ENCODE measurements at places on chromosomes 13 and 19. TPM values are rescaled to one million over a fixed set of nuclear protein-coding genes. Genes with fewer than 3 reads are reported as not detected.

GRCh38 chr13:71454509-71454908 is 412.5 kb downstream of the DACH1 start:
- DNase-seq = no peak

- DNase-seq = no peak
These were observed 62.5 kb upstream of the MEDAG start for GRCh38 chr13:30843548-30843947.

DNA sequence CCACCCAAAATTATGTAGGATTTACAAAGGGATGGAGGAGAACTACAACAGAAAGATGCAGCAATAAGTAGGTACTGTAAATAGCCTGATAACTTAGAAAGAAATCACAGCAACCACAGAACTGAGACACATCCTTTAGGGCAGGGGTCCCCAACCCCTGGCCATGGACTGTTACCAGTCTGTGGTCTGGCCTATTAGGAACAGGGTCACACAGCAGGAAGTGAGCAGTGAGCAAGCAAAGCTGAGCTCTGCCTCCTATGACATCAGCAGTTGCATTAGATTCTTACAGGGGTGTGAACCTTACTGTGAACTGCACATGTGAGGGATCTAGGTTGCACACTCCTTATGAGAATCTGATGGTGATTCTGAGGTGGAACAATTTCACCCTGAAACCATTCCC is 997.6 kb downstream of the DIAPH3 start:
- no peak for DNase-seq

GRCh38 chr13:19772306-19772705 is 10.4 kb downstream of the PSPC1 start:
- no peak for DNase-seq

DNA sequence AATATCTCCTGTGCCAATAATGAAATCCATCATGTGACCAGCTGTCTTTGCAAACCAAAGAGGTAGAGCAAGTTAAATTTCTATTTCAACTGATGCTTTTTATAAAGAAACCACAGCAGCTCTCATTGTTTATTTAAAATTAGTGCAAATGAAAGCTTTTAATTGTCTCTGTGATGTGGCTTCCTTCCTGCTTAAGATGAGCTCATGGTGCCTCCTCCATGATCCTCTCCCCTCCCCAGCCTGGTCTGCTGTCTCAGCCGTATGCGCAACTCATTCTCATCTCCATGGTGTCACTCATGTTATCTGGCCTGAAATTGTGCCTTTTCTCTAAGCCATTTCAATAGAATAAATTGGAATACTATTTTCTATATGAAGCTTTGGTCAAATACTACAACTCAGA is 270.6 kb downstream of the FGF14 start:
- no peak for DNase-seq

DNA sequence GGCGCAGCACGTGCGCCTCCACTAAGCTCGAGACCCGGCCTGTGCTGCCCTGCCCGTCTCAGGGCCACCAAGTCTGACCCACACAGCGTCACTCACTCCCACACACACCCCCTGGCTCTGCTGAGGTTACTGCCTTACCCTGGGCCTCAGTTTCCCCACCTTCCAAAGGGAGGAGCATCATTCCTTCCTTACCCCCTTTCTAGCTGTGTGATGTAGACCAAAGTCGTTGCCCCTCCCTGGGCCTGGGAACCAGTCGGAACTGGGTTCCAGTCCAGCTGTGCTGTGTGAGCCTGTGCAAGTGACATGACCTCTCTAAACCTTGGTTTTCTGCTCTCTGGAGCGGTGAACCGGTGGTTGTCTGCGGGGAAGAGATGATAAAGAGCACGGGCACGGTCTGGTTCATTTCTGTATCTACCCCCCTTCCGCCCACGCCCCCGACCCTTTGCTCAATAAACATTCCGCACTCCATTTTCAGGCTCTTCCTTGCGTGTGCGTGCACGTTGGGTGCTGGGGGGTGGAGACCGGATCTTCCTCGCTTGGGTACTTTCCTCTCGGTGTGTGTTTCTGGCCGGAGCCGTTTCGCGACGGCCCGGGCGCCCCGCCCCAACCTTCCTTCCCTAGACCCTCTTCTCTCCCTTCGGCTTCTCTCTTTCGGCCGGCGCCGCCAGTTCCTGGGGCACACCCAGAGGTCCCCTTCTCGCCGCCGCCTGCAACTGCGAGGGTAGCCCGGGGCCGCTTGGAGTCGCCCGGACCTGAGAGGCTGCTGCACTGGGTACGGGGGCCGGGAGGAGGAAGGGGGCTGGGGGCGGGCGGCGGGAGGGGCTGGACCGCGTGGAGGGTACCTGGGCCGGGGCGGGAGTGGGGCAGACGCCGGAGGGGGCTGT is at the start of gene ZNF581:
TSS of gene ZNF581 (plus strand) at position 647 of the 884 bp plus-strand sequence. CDS start 923 bp downstream, outside the sequence.
- DNase-seq = peak; percentile 85

- peak; percentile 14 for DNase-seq
These were observed 315 bp downstream of the ZNF492 start for GRCh38 chr19:22634450-22634827.

PROZ gene
- not detected for total RNA-seq

DNA sequence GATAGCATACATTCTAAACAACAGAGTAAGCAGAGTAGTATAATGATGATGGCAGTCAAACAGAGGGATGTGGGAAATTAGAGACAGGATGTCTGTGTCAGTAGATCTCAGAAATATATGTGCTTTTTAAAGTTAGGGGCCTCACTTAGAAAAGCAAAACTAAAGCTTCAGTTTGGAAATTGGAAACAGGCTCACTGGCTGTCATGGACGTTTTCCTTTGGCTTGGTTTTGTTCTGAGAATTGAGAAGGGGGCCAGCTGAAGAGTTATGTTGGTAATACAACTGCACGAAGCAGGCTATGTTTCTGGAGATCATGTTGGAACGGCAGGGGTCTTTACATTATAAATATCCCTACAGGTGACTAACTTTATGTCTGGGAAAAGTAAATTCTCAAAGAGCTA is 261.3 kb downstream of the LMO7 start:
- no peak for DNase-seq

- no peak for DNase-seq
These were observed 8.0 kb upstream of the B3GLCT start for GRCh38 chr13:31191748-31192147.

GRCh38 chr19:51256155-51256625 is 5.3 kb downstream of the SIGLECL1 start:
- no peak for DNase-seq

DACT3 gene
- total RNA-seq = 3.9 TPM

ZNF223 gene
- 1.4 TPM for total RNA-seq

- DNase-seq = no peak
These were observed 76.3 kb downstream of the MZT1 start for GRCh38 chr13:72651144-72651543.

- no peak for DNase-seq
These were observed 488.0 kb upstream of the ATXN8OS start for GRCh38 chr13:69619651-69620050.

ZNF665 gene
- 6.6 TPM for total RNA-seq

DNA sequence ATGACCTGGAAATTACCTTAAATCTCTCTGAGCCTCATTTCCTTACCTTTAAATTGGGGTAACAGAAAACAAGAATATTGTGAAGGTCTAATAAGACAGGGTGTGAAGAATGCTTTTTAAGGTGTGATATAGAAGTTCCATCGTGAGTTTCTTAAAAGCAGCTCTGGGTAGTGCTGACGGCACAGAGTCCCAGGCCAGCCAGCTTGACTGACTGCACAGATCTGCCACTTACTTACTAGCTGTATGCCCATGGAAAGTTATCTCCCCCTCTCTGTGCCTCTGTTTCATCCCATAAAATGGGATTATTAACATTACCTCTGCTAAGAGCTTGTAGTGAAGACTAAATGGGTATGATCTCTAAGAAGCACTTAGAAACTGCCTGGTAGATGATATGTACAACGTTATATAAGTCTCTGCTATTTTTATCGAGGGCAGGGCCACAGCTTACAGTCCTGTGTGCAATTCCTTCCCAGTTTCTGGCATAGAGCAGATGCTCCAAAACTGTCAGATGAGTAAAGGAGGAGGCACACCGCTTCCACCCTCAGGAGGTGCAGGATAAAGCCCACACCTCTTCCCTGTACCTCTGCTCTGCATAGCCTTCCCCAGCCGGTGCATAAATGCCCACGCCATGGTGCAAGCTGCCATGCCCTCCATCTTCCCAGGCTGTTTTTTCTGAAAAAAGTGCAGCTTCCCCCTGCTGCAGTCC is 99.6 kb downstream of the MBNL2 start:
- no peak for DNase-seq

DNA sequence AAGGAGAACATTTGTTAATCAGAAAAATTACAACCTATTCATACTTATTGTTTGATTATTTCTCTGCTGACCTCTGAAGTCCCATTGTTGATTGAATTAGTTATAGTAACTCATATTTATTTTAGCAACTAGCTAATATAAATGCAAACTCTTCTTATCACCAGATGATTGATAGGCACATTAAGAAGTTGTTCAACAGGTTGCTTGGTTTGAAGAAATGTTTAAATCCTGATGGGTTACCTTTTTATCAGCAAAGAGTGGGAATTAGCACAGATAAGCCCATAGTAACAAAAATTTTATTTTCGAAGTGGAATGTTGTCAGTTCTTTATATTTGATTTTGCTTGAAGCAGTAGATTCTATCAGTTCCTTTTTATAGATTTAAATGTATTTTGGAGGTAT is 44.4 kb downstream of the KLF5 start:
- DNase-seq = no peak

DNA sequence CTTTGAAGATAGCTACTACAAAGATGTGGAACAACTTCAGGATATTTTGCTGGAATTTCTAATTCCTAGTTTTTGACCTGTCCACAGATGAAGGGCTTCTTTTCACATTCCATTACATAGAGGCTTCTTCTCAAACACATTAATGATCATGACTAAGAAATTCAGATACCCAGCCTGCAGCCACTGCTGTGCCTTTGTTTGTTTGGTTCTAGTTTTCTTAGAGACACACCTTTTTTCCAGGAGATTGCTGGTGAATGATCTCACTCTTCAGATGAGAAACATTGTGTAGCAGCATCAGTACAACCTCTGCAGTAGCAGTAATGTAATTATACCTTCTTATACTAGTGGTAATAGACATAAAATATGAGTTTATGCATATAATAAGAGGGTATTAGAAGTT is 5.0 kb downstream of the TDRD3 start:
- DNase-seq = no peak
